PC-3 (cell line): ENCODE measurements at places on chromosomes 2 and 18. TPM values are rescaled to one million over a fixed set of nuclear protein-coding genes. Genes with fewer than 3 reads are reported as not detected.

- DNase-seq: no peak
- peaks cover 9% of the 10 kb centered on the region; the same call in 1 of the 2 replicates for H3K4me1 ChIP-seq
- H3K27ac ChIP-seq: no peak overlapping the region
- H3K27me3 ChIP-seq: no peaks in the 10 kb centered on the region
- no peaks in the 10 kb centered on the region for H3K36me3 ChIP-seq
These were observed 336.7 kb downstream of the OSR1 start for GRCh38 chr2:19021721-19022120.

Gene UGT1A10
- 0.46 TPM in 1 of 2 replicates, not detected in the other for total RNA-seq

Gene KIAA2012
- not detected in 2 replicates for total RNA-seq

Gene ADRA2B
- total RNA-seq: 0.12 TPM in 1 of 2 replicates, not detected in the other

DNA sequence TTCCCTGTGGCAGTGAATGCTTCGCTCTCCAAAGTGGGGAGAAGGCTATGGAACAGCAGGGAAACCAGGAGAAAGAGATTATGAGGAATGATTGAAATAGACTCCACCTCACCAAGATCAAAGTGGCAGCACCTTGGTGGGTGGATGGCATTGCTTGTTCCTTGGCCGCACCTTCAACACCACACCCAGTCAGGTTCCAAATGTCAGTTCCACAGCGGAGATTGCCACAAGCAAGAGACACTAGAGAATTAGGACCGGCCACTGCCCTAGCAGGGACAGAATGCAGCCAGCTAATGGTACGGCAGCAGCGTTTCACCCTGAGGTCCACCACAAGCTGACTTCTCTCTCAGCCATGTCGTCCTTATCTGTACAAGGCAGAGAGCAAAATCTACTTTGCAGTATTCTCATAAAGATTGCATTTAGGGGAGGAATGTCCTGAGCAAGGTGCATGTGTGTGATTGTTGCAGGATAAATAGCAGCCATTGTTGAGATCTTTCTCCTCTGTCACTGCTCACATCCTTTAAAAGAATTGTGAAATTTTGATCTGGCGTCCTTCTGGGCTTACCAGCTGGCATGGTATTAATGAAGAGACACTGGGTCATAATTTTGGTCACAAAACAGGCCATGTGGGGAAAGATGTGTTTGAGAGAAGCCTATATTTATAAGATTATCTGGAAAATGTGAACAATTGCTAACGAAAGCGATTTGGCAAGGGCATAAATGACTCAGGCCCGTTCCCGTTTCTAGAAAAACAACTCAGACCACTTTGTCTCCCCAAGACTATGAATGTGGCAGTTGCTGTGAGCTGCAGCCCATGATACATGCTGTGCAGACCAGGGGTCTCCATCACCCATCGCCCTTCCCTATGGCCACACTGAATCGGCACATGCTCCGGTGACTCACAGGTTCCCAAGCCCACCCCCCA lies 228.6 kb upstream of the ID2 start:
- no peak overlapping the region for H3K4me3 ChIP-seq
- no peak for DNase-seq
- H3K4me1 ChIP-seq: peaks cover 5% of the 10 kb centered on the region
- H3K27ac ChIP-seq: no peak overlapping the region

DNA sequence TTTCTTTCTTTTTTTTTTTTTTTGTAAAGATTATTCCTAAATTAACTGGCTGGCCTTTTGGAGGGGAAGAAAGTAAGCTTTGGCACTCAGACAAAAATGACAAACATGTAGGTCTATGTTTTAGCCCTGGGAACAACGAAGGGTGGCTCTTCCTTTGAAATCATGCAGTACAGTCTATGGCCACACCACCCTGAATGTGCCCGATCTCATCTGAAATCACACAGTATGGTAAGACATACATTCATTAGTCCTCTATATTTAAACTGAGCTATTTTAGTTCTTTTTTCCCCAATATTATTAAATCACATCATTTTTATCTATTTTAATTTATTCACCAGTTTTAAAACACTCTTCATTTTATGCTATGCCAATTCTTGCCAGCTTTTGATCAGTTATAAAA lies 48.2 kb downstream of the PLA2R1 start:
- H3K4me3 ChIP-seq: no peak overlapping the region
- no peaks in the 10 kb centered on the region for H3K4me1 ChIP-seq
- no peaks in the 10 kb centered on the region for H3K36me3 ChIP-seq
- H3K27ac ChIP-seq: no peak overlapping the region
- no peaks in the 10 kb centered on the region for H3K27me3 ChIP-seq

- H3K27me3 ChIP-seq: peaks cover 61% of the 10 kb centered on the region
- no peak overlapping the region for H3K27ac ChIP-seq
- peaks cover 6% of the 10 kb centered on the region; the same call in 1 of the 2 replicates for H3K4me1 ChIP-seq
- DNase-seq: peak; percentile 26
These were observed 2.2 kb downstream of the DNER start for GRCh38 chr2:229712136-229712535.

DNA sequence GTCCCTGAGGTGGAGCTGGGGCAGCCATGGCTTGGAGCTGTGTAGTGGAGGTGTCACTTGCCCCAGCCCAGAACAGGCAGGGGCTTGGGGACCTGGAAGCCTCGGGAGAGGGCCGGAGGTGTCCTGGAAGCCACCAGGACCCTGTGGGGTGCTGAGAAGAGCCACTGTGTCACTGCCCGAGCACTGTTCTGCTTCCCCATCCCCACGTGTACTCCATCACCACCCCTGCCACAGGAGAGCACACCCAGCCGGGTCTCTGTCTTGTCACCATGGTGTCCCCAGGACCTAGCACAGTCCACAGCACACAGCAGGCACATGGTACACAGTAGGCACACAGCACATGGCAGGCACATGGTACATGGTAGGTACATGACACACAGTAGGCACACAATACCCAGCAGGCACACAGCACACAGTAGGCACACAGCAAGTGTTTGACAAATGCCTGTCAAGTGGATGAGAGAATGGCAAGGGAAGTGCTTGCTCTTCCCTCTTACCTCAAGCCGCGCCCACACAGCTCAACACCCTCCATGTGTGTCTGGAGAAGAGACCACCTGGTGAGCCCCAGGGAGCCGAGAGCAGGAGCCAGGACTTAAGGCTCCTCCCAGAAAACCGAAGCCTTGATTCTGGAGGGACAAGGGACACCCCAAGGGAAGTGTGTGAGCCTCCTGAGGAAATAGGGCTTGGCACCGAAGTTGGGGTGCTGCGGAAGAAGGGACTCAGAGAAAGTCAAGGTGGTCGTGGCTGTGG lies 13.3 kb downstream of the MBP start:
- H3K4me1 ChIP-seq: 0 out of 2 replicates have a peak, but pooled peaks cover under 1% of the 10 kb centered on the region
- DNase-seq: no peak
- peaks cover 11% of the 10 kb centered on the region for H3K36me3 ChIP-seq
- no peak overlapping the region for H3K4me3 ChIP-seq

Gene ADD2
- 4.4 and 16.0 TPM in 2 replicates for total RNA-seq

GRCh38 chr2:235141411-235142128 lies 189.8 kb downstream of the SH3BP4 start:
- no peaks in the 10 kb centered on the region for H3K36me3 ChIP-seq
- H3K4me1 ChIP-seq: no peaks in the 10 kb centered on the region
- H3K27ac ChIP-seq: no peak overlapping the region
- no peak overlapping the region for H3K4me3 ChIP-seq
- no peaks in the 10 kb centered on the region for H3K27me3 ChIP-seq

Gene AQP4
- not detected in 2 replicates for total RNA-seq

Gene PLEKHH2
- total RNA-seq: 1.9 and 2.7 TPM in 2 replicates
